ENCODE measurements at places on chromosomes 7 and 10. TPM values are rescaled to one million over a fixed set of nuclear protein-coding genes. Genes with fewer than 3 reads are reported as not detected.

- DNase-seq = peak; percentile 69
Observed at GRCh38 chr7:501526-501925, 18.1 kb downstream of the PDGFA start.

DNA sequence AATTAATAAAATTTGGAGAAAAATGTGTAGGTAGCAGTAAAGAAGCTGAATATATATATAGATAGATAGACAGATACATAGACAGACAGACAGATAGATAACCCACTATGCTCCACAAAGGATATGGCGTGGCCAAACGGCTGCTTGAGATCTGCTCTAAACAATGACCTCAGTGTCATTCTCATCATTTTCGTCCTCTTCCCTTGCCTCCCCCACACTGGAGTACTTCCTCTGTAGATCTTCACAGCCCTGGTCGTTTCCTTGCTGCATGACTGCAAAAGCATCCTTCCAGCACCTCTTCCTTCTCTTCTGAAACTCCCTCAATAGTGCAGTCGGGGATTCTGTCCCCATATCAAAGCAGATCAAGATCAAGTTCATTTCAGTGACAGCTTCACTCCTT, 35.6 kb upstream of the ATP6V0A4 start:
- DNase-seq = no peak

GRM8 gene
- 0.22 TPM for total RNA-seq

PMPCB gene
- total RNA-seq = 69.7 TPM

VSTM2A gene
- total RNA-seq = not detected

All from Right ventricle myocardium inferior (tissue), 1 donor.